ENCODE measurements at places on chromosomes 13 and 19.

GRCh38 chr13:97125810-97126738 is 96.1 kb upstream of the MBNL2 start:
- no peak for DNase-seq

DNA sequence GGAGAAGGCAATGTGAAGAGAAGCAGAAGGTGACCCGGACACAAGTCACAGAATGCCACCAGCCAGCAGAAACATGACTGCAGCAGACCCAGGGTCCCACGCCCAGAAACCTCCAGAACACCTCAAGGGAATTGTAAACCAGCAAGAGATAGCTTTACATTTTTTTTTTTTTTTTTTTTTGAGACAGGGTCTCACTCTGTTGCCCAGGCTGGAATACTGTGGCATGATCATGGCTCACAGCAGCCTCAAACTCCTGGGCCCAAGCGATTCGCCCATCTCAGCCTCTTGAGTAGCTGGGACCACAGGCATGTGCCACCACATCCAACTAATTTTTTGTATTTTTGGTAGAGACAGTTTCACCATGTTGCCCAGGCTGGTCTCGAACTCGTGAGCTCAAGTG is 10.5 kb upstream of the CEACAM20 start:
- DNase-seq, result no peak

- no peak for DNase-seq
Measured at GRCh38 chr19:28358633-28359032, 854.3 kb downstream of the UQCRFS1 start.

DNA sequence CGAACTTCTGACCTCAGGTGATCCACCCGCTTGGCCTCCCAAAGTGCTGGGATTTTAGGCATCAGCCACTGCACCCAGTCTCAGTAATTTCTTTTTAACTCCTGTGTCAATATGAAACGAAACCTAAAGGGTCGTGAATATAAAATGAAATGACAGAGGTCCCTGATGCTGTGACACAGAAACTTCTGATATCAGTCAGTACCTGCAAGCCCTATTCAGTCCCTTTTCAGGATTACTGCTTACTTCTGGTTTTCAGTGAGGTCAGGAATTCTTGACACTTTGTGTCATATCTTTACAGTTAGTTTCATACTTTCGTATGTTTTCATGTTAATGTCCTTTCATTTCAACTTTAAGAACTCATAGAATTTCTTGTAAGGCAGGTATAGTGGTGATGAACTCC is 58.7 kb downstream of the RNF17 start:
- no peak for DNase-seq

DNA sequence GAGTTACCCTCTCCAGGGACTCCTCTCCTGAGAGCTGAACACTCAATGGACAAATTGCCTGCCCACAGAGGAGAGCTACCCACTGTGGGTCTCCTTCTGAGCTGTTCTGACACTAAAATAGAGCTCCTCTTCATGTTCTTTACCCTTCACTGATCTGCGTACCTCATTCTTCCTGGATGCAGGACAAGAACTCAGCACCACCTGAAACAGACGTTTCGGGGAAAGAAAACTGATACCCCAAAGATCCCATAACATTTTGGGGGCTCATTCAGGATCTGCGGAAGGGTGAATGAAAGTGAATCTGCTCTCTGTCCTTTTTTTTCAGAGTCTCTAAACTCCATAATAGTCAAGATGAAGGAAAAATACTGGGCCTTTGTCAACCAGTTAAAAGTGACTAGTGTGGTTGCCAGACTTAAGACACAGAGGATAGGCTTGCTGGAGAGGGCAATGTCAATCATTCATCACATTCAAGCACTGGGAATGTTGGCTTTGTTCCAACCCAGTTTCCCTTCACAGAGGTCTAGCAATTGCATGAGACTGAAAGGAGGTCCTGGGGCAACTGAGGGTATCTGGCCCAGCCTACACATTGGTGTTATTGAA is 136.7 kb upstream of the SLITRK6 start:
- DNase-seq, result no peak

- no peak for DNase-seq
Measured at GRCh38 chr19:38072776-38073750, 151.0 kb downstream of the DPF1 start.

DNA sequence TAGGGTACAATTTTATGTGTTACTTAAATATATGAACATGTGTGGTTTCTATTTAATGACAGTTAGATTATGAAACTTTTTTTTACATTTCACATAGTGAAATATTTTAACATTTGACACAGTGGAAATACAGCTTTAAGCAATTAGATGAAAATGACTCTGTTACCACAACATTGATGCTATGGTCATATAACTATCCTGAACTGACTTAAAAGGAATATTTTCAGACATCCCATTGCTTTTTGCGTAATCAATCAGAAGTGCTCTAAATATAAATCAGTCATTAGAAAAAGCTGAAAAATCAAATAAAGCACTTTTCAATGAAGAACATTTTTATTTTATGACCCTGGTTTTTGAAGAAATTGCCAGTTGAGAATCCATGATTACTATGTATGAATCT is 80.3 kb downstream of the UFM1 start:
- DNase-seq, result no peak

GRCh38 chr13:98878486-98879126 is 99.3 kb downstream of the DOCK9 start:
- no peak for DNase-seq

DNA sequence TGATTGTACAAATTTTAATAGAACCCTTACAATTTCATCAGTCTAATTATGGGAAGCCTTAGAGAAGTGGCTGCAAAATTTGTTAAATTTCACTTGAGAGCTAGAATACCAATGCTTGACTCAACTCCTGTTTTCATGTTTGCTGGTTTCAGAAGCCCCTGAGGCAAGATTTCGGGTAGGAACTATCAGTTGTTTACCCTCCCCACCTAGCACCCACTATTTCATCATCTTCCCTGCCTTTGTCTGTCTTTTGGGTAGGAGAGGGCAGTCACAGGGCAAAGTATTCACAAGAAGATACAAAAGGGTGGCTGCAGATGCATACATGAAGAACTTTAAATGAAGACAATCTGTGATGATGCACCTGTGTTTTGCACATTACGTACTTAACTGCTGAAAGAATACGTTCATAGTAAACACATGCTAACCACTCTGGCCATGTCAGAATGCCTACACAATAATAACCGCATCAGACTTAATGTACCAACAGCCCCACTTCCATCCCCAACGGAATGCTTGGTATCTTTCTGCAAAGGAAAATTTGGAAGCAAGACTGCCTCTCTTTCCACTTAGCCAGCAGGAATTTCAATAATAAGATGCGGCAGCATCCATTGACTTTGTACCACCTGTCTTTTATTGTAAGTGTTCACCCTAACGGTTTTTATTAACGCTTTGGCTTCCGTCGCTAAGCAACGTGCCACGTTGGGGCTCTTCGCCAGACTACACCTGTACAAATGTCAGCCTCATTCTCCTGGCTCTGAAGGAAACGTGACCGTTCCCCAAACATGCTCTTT is 30.4 kb downstream of the TPT1 start:
- DNase-seq, result no peak

DNA sequence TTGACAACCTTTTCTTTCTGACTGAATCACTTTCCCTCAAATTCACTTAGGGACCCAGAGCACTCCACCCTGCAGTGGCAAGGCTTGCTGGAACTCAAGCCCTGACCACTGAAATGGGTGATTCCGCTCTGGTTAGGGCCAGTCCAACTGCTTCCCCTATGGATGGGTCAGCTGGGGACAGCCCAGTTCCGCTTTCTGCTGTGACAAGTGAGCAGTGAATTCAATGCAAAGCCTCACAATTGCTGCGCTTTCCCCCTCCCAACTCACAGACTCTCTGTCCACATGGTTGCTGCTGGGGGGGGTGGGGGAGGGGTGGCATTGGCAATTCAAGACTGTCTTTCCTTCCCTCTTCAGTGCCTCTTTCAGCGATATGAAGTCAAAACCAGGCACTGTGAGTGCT is 18.7 kb downstream of the CD70 start:
- DNase-seq, result no peak

DNA sequence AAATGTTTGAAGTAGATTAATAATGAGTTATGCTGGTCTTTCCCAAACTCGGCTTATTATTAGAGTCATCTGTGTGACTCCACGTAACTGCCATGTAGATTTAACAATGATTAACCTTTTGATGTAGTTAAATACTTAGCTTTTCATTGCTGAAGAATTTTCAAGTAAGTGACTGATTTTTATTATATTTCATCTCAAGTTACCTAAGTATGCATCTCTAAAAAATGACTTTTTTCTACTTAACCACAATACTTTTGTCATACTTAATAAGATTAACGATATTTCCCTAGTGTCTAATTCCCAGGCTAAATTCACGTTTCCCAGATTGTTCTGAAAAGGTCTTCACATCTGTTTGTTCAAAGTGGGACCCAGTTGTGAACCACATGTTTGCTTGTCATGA is 17.8 kb downstream of the BIVM start:
- DNase-seq, result no peak

GRCh38 chr13:106382534-106382933 is 152.9 kb downstream of the EFNB2 start:
- DNase-seq, result no peak

GRCh38 chr19:33039108-33039599 is 25.5 kb downstream of the RHPN2 start:
- no peak for DNase-seq

DNA sequence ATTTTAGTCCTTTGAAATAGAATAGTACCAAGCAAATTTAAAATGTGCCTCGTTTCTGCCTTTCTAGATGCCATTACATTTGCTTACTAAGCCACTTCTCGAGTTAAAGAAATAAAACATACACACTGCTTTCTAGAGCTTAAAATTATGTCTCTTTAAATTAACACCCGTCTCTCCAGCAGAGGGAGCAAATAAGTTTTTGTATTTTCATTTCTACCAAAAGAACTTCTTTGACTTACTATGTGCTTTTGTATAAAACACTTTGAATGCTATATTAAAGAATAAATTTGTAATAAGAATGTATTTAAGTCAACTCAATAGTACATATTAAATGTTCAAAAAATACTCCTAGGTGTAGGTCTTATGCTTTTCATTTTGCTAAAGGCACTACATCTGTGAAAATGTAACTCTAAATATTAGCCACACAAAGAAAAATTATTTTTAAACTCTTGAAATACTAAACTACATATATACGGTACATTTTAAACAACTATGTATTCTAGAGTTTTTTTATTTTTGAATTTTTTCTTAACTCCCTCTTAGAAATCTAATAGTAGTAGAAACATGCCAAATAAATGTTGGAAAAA is 269.3 kb upstream of the MIR17HG start:
- DNase-seq, result no peak

DNA sequence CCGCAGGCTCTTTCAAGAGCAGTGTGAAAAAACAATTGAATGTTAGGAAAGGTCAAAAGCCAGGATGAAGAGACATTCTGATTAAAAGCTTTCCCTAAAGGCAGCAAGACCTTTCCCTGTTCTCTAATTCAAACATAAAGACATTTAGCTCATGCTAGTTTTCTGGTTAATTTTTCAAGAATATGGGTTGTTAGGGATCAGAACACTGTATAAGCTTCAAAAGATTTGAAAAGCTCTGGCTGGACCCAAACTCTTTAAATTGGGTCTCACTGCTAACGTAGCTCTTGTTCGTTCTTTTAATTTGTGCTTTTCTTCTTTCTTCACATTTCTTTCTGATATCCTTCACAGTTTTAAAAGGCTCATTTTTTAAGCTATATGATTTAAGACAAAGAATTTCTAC is 877.0 kb downstream of the EFNB2 start:
- DNase-seq, result no peak

- no peak for DNase-seq
Measured at GRCh38 chr13:99351772-99352171, 44.6 kb upstream of the GPR183 start.

Measured in stimulated activated CD8-positive, alpha-beta memory T cell treated with anti-CD3 and anti-CD28 coated beads, Interleukin-4, amount 100 ng/mL, for 48 hours (primary cell).